ENCODE measurements at places on chromosomes 13 and 19.

DNA sequence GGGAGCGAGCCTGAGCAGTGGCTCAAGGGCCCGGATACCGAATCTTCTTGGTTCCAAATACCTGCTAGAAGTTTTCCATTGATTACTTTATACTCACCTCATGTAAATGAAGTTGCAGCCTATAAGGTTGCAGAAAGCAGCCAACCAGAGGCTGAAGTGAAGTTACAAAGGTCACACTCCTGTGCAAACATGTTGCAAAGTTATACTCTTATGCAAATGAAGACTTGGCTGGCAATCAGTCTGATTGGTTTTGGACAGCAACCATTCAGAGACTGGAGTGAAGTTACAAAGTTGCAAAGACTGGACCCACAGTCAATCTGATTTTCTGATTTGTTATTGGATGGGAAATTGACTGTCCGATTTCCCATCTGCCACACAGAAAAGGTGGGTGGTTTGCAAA, 152.5 kb downstream of the GGACT start:
- no peak for DNase-seq

- DNase-seq = no peak
Measured at GRCh38 chr19:34171539-34171876, 796 bp upstream of the LSM14A start.

GRCh38 chr13:79401259-79402070, 4.6 kb downstream of the RBM26 start:
- DNase-seq = no peak

DNA sequence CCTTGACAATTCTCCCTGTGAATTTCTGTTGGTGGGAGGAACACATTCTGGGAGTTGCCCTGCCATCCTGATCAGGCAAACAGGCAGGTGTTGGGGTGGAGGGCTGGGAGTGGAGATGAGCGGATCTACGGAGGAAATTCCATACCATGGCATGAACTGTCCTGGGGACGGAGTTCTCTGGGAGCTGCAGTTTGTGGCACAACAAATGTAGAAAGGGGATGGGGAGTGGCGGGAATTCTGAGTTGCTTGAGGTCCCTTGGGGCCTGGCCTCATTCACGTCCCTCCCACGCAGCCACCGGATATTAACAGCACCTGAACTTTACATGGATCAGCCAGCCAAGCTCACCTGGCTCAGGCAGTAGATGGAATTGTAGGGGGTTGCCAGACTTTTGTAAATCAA, 70.0 kb downstream of the CHST8 start:
- no peak for DNase-seq

- DNase-seq = no peak
Measured at GRCh38 chr19:10155839-10156238, 36.1 kb upstream of the EIF3G start.

DNA sequence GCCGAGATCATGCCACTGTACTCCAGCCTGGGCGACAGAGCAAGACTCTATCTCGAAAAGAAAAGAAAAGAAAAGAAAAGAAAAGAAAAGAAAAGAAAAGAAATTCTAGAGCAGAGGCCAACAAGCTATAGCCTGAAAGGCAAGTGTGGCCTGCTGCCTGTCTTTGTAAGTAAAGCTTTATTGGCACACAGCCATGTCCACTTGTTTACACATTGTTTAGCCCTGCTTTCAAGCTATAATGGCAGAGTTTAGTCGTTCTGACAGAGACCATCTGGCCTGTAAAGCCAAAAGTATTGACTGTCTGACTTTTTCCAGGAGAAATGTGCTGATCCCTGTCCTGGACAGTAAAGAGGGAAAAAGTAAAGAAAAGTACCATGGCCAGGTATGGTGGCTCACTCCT, 18.3 kb downstream of the NWD1 start:
- DNase-seq = no peak

- DNase-seq = no peak
Measured at GRCh38 chr13:22773465-22773864, 407.3 kb upstream of the SGCG start.

DNA sequence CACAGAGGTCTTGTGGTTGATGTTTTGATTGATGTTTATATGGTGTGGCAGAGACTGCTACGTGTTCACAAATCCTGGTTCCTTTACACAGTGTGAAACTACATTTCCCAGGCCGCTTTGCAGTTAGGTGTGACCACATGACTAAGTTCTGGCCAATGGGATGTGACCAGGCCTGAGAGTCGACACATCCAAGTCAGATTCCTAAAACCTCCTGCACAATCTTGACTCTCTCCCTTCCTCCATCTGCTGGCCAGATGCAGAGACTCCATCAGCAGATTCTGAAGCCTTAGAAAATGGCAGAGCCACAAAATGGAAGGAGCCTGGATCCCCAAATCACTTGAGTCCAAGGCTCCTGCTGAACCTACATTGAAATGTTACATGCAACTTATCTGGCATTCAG, 12.6 kb downstream of the CD37 start:
- DNase-seq = no peak

- no peak for DNase-seq
Measured at GRCh38 chr13:98451676-98452470, 125.0 kb downstream of the STK24 start.

GRCh38 chr13:44413095-44413494, 39.5 kb downstream of the SERP2 start:
- DNase-seq = no peak

- DNase-seq = no peak
Measured at GRCh38 chr13:80716610-80717081, 375.7 kb upstream of the SPRY2 start.

DNA sequence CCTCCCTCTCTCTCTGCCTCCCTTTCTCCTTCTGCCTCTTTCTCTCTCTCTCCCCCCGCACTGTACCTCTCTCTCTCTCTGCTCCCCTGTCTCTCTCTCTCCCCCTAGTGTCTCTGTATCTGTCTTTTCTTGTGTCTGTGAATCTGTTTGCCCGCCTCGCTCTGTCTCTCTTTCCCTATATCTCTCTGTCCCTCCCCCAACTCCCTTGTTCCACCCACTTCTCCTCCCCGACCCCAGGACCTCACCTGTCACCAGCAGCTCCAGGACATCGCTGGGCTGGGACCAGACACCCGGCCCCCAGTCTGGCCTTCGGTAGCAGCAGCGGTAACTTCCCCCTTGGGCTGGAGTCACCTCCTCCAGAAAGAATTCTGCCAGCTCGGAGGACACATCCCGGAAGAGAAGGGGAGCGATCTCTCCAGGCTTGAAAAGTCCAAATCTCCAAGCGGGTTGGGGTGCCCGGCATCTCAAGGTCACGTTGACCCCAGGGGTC, 3.9 kb downstream of the OSCAR start:
- DNase-seq = peak; percentile 28

DNA sequence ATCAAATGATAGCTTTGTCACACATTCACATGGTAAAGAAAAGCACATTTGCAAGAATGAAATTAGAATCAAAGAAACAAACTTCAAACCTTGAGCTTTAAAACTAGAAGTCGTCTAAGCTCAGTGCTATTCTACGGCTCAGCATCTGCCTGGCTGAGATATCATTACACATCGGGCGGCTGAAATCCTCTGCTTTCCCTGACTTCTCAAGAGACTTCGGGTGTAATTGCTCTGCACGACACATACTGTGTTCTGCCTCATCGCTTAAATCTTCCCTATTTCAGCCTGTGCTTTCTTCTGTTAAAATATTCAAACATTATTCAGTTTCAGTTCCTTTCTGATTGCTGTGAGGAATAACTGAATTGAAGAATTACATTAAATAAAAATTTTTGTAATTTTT, 265.3 kb downstream of the NALCN start:
- no peak for DNase-seq

DNA sequence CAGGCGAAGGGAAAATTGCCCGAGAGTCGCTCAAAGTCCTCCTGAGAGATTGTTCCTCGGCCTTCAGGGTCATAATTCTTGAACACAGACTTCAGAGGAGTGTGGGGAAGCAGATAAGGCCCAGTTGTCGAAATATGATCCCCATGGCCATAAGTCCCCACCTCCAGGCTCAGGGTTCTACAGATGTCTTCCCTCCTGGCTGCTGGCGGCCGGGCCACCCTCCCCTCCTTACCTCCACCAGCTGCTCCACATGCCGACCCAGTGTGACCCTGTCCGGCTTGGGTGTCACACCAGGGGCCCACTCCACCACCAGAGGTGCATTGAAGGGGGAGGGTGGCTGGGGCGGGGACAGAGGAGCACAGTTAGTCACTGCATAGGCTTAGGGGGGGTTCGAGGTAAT, 10.1 kb downstream of the FAM98C start:
- DNase-seq = no peak

DNA sequence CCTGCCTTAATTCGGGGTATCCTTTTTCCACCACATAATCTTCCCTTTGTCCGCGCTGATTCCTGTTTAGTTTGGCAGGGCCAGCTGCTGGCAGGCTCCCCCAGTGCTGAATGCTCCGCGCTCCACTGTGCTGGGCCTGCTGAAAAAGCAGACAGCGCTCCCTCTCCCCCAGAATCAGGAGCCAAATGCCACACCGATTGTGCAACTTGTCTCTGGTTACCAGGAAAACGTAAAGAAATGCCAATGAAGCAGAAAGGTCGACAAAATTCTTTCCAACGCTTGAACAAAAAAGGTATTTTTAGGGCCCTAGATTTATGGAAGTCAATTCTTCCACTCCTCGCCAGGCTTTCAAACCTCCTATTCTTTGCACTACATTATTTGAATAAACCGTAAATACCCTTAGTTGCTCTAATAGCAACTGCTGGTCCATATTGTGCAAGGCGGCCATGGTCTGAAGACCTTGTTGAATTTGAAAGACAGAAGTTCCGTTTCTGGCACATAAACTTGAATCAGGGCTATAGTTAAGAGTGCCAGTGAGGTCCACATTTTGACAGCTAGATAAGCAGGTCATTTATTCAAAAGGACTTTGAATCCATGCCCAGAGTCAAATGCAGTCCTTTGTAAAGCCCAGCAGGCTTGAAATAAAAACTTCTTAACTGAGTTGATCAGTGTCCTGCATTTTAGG, 206.7 kb upstream of the RFC3 start:
- DNase-seq = no peak

DNA sequence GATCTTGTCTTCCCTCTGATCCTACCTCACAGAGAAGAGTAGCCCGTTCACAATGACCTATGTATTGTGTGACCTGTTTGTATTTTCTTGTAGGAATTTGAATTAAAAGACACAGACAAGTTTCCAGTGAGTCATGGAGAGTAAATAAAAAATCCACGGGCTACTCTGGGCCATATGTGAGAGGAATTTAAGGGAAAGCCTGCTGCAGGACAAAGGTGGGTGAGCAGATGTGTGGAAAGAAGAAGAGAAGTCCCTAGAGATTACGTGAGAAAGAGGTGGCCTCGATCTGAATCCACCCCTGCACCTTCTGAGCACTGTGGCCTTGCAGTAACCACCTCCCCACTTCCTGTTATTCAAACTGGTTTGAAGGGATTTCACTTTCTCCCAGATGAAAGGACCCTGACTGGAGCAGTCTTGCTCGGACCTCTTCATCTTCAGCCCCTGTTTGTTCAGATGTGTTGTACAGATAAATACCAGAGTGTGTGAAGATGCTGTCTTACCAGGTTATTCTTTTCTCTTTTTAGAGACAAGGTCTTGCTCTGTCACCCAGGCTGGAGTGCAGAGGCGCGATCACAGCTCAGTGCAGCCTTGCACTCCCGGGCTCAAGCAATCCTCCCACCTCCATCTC, 205.4 kb downstream of the PDS5B start:
- peak; percentile 80 for DNase-seq

- no peak for DNase-seq
Measured at GRCh38 chr19:1549332-1549945, 18.7 kb downstream of the MEX3D start.

DNA sequence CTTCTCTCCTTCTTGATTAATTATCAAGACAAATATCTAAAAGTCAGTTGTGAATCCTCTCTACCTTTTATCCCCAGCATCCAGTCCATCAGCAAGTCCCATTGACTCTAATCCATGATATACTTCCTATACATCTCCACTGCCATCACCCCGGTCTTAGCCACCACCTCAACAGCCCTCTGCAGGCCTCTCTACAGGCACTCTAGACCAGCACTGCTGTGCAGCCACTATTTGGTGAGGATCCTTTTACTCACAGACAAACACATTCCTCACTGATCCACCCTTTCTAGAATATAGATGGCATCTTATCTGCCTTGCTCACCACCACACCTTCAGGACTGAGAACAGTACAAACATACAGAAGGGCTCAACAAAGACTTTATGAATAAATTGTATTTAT, 221.7 kb downstream of the RFC3 start:
- no peak for DNase-seq

DNA sequence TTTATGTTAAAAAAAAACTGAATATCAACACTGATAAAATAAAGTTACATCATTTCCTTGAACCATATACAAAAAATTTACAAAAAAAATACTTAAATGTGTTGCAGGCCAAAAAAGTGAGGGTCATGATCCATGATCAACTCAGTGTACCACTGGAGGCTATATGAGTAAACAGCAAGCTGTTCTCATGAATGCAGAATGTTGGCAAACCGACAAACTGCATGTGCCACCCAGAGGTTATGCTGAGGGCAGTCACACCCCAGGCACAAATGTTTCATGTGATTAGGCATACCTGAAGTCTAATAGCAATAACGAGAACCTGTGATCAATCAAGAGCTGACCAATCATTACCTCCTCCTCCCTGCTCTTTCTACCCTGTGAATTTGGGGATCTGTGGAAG, 91.9 kb downstream of the ZNF431 start:
- DNase-seq = no peak

GRCh38 chr19:29560313-29561075, 34.7 kb downstream of the VSTM2B start:
- DNase-seq = no peak

GRCh38 chr13:94657167-94657566, 55.2 kb downstream of the SOX21 start:
- no peak for DNase-seq

- no peak for DNase-seq
Measured at GRCh38 chr13:94214975-94215374, 264.5 kb downstream of the DCT start.

DNA sequence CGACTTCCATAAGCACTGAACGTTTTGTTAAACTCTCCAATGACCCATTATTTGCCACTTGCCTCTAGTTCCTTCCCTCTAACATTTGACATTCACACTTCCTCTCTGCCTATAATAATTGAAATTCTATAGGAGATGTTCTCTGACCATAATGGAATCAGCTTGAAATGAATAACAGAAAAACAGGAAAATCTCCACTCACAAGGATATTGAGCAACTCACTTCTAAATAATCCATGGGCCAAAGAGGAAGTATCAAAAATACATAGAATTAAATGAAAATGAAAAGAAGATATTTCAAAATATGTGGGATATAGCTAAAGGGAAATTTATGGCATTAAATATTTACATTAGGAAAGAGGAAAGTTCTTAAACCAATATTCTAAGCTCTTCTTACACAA, 3.4 kb upstream of the FCGBP start:
- no peak for DNase-seq

- no peak for DNase-seq
Measured at GRCh38 chr13:33509642-33510229, 224.2 kb upstream of the STARD13 start.
